ENCODE measurements at places on chromosomes 5 and 9.

GRCh38 chr9:34046784-34047379 lies 1.8 kb downstream of the UBAP2 start:
- no peak for DNase-seq

- no peak for DNase-seq
These were observed 13.2 kb downstream of the PDE8B start for GRCh38 chr5:77223653-77224052.

DNA sequence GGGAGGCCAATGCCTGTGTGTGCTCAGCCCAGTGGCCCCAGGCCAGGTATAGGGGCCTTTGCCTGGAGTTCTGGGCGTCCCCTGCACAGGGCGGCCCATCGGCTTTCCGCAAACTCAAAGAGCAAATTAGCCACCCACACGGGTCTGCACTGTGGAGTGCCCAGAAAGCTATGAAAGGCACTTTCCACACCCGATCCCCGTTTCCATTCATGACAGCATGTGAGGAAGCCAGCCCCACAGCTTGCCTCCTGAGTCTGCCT lies 5.2 kb downstream of the DBH start:
- no peak for DNase-seq

- DNase-seq, result no peak
These were observed 3.8 kb downstream of the P4HA2 start for GRCh38 chr5:132223861-132224260.

DNA sequence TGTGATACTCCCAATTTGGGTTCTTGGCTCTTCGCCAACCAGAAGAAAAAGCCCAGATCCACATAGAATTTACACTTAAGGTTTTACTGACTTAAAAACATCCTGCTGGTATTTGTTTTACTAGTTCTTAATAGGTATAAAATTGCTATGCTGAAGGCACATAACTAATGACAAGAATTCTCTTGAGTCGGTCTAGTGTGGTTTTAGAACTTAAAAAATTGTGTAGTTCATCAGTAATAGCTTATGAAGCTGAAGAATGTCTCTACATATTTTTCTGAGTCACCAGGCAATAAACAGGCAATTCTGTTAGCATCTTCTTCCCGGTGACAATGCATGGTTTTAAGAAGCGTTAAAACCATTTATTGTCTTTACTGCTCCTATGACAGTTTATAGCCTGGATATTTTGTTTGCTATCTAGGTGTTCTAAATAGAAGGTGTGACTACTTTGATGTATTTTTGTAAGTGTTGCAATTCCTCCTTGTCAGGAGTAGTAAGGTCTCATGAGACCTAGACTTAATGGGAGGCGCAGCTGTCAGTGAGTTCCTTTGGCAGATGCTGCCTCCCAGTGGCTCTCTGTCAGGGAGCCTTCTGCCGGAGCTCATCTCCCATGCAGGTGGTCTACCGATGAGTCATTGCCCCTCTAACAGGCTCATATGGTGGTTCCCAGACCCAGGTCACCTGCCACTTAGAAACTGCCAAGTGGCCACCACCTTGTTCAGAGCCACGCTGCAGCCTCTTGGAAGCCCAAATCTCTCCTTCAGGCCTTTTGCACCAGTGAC lies 173.8 kb downstream of the MAST4 start:
- DNase-seq, result no peak

- no peak for DNase-seq
These were observed 26.4 kb downstream of the TMEM167A start for GRCh38 chr5:83050723-83051340.

GRCh38 chr5:80411589-80412219 lies 3.8 kb downstream of the ZFYVE16 start:
- DNase-seq, result no peak

GRCh38 chr9:78811622-78812276 lies 514.8 kb downstream of the PSAT1 start:
- DNase-seq, result no peak

DNA sequence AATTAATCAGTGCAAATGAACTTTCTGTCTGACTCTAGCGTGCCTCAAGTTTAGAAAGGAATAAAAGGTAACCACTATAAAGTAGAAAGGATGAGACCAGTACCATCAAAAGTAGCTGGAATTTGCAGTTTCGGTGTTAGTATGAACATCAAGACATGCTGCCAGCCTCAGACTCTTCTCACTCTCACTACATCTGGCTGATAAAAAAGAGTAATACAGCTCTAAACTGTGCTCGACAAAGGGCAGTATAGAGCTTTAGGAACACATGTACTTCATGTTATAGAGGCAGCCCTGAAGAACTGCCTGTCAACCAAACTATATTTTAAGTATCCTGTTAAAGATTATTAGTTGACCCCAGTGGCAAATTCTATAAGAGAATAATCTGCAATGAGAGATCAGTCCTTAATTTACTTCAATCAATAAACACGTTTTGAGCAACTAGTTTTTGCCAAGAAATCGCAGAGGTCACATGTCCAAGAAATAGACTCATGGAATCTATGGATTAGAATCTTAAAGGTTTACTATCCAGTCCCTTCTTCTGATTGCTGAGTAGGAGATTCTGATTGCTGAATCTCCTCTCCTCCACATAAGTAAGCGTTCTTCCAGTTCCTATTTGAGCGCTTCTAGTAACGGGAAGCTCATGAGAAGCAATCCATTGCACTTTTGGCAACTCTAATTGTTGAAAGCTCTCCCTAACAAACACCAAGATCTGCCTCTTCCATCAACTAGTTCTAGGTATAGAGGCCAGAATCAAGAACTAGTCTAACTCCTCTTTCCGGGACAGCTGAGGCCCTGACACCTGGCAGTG lies 941 bp downstream of the XPA start:
- DNase-seq, result no peak

GRCh38 chr9:110252509-110253139 lies 3.7 kb downstream of the TXN start:
- no peak for DNase-seq

- DNase-seq, result no peak
These were observed 410.2 kb downstream of the PSAT1 start for GRCh38 chr9:78707080-78707479.

DNA sequence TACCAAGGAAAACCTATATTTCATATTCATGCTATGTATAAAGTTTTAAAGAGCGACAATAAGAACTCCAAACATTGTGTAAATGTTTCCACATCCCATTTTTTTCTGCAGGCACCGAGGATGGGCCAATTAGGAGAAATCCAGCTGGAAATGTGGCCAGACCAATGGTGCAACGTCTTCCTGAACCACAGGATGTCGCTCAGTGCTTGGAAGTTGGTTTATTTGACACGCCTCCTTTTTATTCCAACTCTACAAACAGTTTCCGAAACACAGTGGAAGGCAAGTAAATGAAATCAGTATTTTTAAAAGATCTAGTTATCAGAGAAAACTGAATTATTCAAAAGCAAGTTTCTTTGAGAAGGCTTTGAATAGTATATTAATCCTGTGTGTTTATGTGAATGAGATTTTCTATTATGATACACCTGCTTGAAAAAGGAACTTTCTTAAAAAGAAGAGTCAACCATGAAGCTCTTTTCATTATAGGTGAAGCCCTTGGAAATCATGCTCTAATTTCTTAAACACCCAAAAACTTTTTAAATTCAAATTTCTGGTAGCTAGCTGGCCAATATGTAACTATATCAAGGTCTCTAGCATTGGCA lies 9.1 kb downstream of the TYRP1 start:
- no peak for DNase-seq

DNA sequence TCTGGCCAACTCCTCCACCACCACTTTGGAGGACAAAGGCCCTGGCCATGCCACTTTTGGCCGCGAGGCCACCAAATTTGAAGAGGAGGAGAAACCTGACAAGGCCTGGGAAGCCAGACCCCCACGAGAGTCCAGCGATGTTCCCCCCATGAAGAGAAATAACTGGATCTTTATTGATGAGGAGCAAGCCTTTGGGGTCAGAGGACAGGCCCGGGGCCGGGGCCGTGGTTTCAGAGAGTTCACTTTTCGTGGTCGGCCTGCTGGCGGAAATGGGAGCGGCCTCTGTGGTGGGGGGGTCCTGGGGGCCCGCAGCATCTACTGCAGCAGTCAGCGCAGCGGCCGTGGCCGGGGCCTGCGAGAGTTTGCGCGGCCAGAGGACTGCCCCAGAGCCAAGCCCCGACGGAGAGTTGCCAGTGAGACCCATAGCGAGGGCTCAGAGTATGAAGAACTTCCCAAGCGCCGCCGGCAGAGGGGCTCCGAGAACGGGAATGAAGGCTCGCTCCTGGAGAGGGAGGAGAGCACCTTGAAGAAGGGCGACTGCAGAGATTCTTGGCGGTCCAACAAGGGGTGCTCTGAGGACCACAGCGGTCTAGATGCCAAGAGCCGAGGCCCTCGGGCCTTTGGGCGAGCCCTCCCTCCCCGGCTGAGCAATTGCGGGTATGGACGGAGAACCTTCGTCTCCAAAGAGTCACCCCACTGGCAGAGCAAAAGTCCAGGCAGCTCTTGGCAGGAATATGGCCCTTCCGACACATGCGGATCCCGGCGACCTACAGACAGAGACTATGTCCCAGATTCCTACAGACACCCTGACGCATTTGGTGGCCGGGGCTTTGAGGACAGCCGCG lies 27.4 kb upstream of the POMT1 start:
- no peak for DNase-seq
